HFFc6 (cell line): ENCODE measurements at places on chromosomes 6 and 20. TPM values are rescaled to one million over a fixed set of nuclear protein-coding genes. Genes with fewer than 3 reads are reported as not detected.

DNA sequence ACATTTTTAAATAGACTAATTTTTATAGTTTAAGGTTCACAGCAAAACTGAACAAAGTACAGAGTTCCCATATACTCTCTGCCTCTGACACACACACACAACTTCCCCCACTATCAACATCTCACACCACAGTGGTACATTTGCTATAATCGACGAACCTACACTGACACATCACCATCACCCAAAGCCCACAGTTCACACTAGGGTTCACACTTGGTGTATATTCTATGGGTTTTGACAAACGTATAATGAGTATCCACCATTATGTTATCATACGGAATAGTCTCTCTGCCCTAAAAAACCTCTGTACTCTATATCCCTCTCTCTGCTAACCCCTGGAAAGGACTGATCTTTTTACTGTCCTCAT lies 15.6 kb downstream of the TMEM30A start:
- DNase-seq: no peak

DNA sequence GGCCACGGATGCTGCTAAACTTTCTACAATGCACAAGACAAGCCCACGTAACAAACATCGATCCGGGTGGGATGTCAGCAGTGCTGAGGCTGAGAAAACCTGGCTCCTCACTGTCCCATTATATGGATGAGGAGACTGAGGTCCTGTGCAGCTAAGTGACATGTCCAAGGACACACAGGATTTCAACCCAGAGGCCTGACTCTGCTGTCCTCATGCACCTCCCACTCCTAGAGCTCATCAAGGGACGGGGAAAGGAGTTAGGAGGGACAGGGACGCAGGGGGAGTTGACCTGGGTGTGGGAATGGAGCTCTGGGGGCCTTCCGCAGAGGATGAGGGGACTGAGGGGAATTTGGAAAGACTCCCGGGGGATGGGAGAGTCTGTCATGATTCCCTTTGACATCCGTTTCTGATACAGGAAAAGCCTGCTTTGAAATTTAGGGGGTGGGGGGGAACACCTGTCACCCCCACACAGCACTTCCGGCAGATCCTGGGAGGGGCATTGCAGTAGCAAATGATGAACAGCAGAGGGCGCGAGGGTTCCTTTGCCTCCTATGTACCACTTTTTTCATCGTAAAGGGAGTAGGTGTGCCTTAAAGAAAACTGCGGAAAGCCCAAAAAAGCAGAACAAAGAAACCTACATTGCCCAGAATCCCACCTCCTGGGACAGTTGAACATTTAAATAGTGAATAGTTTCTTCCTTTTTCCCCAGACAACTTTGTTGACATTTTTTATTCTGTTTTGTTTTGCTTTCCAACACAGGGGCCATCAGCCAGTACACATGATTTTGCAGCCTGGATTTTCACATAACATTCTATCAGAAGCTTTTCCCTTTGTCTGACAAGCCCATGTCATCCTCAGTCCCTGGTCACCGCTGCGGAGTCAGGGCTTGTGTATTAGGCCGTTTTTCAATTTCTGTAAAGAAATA lies 48.6 kb downstream of the SLC2A10 start:
- DNase-seq: peak; percentile 31

GRCh38 chr6:52164319-52165094 lies 21.7 kb upstream of the IL17A start:
- no peak for DNase-seq

RAB44 gene
- 0.57 TPM in 1 of 2 replicates, not detected in the other for total RNA-seq

GRCh38 chr6:152428126-152428525 lies 209.0 kb downstream of the SYNE1 start:
- no peak for DNase-seq

- no peak for DNase-seq
Observed at GRCh38 chr6:56624728-56625069, 18.0 kb downstream of the DST start.

DNA sequence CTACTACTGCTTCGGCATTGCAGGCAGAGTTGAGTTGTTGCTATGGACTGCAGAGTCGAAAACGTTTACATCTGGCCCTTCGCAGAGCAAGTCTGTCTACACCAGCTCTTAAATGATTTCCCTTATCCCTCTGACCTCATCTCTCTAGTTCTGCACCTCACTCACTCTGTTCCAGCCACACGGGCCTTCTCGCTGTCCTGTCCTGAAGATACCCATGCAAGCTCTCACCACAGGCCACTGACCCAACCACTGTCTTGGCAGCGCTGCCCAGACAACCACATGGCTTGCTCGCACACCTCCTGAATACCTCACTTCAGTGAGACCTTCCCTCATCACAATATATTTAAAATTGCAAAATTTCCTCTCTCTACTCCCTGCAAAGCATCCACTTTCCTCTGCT lies 31.4 kb downstream of the B4GALT5 start:
- no peak for DNase-seq

DNA sequence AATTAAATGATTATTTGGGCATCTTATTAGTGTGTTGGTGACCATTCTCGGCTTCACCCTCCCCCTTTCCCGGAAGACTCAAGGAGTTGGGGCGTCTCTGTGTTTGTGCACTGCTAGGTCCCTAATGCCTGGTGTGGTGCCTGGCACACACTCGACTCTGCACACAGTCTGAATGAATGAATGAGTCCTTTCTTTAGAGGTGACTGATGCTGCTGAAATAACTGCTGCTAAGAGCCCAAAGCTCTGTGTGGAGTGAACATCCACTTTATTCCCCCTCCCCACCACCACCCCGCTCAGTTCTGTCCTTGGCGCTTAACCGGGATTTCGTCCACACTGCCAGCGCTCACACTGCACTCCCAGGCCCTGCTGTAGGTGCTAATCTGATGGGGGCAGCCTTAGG lies 1.2 kb upstream of the PHACTR3 start:
- DNase-seq: no peak

DNA sequence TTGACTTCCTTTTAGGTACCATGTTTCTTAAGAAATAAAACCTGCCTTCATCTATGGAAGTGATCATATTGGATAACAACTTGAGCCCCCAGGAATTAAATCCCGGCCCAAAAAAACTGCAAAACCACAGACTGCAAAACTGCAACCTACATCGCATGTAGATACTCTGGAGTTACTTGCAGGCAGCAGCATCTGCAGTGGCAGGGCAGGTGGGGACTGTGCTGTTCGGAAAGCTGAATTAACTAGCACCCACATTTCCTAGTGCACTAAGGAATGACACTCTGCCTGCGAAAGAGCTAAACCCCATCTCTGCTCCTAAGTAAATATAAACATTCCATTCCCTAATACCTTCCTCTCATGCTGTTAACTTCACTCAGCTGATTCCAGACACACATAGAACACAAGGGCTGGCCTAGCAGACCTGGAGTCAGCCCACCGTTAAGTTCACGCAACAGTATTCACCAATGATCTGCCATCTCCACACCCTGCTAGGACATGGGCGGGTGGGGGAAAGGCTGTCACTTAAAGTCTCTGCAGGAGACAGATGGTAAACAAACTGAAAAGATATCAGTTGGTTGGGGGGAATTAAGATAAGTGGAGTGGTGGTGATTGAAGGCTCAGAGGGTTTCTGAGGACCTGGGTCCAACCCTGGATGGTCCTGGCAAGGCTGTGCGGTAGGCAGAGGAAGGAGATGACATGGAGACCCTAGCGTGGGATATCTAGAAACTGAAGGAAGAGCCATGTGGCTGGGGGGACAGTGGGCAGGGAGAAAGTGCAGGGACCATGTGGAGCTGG lies 128.4 kb downstream of the SYCP2 start:
- DNase-seq: no peak

DNA sequence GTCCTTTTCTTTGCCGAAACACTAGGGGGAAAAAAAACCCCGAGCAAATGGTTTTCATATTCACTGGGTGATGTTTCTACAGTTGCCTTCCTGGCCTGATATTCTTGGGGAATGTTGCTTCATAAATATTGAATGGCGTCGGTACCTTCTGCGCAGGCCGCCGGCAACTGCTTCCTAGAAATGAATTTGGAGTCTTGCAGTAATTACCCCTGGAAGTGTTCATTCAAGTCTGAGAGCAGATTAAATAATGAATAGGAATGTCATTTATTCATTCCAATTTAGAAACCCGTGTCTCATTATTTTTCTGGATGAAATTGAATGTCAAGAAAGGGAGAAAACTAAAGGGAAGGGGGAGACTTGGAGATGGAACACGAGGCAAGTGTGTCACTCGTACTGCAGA lies 179.4 kb upstream of the KCNG1 start:
- DNase-seq: no peak

RIPOR3 gene
- 0.12 to 0.25 TPM (median 0.13 TPM) in 3 replicates for total RNA-seq

DNA sequence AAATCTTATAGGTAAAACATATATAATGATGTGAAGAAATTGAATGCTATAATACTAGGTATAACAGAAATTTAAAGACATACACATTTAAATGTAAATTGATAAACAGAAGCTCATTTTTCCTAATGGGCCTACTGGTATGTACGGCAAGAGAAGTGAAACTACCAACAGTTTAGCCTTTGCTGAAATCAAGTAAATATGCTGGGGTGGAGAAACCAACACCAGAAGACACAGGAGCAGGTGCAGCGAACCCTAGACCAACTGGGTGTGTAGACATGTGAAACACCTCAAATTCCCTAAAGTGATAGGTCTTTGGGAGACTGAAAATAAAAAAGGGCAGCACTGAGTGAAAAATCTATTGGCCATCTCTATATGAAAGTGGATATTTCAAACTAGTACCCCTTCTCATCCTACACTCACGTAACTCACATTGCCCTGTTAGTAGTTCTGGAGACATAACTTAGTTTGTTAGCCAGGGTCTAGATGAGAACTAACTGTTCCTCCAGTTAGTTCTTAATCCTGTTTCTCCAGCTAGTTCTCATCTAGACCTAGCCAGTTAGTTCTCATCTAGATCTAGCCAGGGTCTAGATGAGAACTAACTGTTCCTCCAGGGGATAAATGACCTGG lies 53.1 kb downstream of the SLC35D3 start:
- no peak for DNase-seq

- DNase-seq: no peak
Observed at GRCh38 chr6:4635666-4636065, 140.5 kb upstream of the CDYL start.

HRH3 gene
- total RNA-seq: not detected in 3 replicates

FAM217A gene
- not detected in 3 replicates for total RNA-seq

SLC52A3 gene
- 0.07 TPM in 1 of 3 replicates, not detected in the others for total RNA-seq

TMEM14A gene
- total RNA-seq: 37.4 and 44.0 TPM in 2 replicates

NKAIN2 gene
- not detected in 3 replicates for total RNA-seq

GRCh38 chr6:162706232-162706631 lies 21.3 kb downstream of the PRKN start:
- no peak for DNase-seq

DNA sequence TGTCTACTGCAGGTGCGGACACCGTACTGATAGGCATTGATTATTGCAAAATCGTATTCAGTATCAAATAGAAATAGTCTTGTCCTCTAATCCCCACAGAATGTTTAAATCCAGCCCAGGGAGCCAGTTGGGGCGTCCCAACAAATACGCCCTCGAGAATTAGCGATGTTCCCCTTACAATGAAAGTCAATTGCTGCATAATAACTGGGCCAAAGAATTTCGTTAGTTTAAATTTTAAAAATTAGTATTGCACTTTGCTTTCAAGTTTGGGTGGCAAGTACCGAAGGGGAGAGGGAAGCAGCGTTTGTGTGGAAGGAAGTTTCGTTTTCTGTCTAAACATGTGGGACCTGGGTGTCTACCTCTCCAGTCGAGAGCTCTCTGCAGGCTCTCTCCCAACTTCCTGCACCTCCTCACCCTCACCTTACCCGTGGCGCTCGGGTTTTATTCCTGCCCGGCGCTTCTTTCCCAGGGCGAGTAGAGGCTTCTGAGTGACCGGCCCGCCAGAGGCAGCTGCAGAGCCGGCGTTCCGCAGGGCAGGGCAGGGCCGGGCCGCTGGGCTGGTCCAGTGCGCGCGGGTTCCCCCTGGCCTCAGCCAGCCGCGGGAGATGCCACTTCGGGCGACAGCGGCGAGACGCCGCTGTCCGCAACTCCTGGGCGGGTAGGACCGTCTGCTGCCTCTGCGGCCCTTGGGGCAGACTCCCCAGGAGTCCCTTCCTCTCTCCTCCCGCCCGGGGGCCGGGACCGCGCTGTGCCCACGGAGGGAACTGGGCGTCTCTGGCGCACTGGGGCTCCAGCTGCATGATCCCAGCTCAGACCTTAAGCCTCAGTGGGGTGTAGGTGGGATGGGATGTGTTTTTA lies 862 bp upstream of the TFAP2C start:
- DNase-seq: no peak

GTPBP2 gene
- total RNA-seq: 35.6 to 45.3 TPM (median 40.1 TPM) in 3 replicates

RGS17 gene
- total RNA-seq: 0.08 to 0.21 TPM (median 0.09 TPM) in 3 replicates

STK4 gene
- 30.2 to 45.5 TPM (median 35.8 TPM) in 3 replicates for total RNA-seq

GRCh38 chr6:80921861-80922460 lies 815.5 kb downstream of the BCKDHB start:
- DNase-seq: peak; percentile 29

ZSWIM1 gene
- total RNA-seq: 10.4 to 11.7 TPM (median 10.9 TPM) in 3 replicates

ULBP3 gene
- 10.8 to 13.3 TPM (median 10.9 TPM) in 3 replicates for total RNA-seq

DNA sequence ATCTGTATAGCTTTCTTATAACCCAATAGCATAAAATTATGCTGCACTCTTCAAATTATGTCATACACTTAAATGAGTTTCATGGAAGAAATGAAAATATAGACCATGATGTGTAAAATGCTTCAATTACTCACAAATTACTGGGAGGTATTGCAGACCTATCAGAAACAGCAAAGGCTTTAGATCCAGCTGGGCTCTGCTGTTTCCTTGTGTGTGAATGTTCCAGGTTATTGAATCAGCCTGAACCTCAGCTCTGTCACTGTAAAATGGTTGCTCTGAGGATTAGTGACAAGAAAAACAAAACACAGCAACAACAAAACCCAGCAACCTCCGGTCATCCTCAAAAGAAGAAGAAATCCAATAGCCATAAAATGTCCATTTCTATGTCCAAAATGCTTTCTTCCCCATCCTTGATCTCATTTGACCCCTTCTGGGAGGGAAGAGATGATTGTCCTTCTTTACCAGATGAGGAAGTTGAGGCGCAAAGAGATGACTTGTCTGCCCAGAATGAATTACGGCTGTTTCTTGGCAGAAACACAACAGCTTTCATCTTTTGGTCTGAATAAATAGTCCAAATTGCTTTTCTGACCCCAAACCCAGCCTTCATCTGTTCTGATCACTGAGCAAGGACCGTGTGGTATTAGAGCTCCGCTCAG lies 42.2 kb upstream of the TGM6 start:
- no peak for DNase-seq

DNA sequence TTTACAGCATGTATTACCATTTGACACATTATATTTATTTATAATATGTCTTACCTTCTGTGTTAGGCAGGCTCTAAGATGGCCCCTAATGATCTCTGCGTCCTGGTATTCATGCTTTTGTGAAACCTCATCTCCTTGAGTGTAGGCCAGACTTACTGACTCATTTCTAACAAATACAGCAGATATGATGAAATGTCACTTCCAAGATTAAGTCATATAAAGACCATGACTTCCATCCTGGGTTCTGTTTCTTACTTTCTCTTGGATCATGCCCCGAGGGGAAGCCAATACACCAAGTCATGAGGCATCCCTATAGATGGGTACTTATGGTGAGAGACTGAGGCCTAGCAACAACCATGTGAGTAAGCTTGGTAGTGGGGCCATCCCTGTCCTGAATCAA lies 30.2 kb downstream of the ZHX3 start:
- DNase-seq: peak; percentile 92

DNA sequence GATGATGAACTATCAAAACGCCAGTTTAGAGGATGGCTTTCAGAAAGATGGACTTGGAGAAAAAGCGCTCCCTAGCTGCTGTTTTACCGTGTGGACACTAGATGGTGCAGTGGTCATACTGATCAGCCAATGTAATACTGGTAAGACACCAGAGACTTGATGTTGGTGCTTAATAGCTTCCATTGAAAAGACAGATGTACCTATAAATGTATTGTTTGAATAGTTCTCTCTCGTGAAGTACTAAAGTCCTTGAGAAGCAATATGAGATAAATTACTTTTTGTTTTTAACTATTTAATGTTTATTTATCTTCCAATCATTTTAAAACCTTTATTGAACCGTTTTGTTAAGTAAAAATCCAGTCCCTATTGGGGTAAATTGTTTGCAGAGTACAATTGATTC lies 63.9 kb upstream of the FUCA2 start:
- DNase-seq: peak; percentile 79
